Activated naive CD4-positive, alpha-beta T cell treated with anti-CD3 and anti-CD28 coated beads, Interleukin-2, amount 50 U/mL, for 72 hours (primary cell): ENCODE measurements at places on chromosomes 4 and X. TPM values are rescaled to one million over a fixed set of nuclear protein-coding genes. Genes with fewer than 3 reads are reported as not detected.

- no peak for DNase-seq
Observed at GRCh38 chrX:23332101-23332887, 2.4 kb upstream of the PTCHD1 start.

DNA sequence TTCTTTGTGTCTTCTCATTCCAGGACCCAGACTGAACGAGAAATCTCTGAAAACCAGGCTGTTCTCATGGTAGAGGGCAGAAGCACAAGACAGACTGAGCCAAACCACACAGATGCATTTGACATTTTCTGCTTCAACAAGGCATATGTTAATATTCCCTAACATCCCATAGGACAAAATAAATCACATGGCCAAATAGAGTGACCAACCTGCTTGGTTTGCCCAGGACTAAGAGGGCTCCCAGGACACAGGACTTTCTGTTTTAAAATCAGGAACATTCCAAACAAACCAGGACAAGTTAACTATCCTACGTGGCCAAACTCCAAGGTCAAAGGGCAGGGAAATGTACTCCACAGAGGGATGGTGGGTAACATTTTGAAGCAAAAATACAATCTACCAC is 11.7 kb downstream of the CTPS2 start:
- DNase-seq: no peak

GRCh38 chr4:56438766-56439165 is 2.7 kb downstream of the PAICS start:
- DNase-seq: no peak

DNA sequence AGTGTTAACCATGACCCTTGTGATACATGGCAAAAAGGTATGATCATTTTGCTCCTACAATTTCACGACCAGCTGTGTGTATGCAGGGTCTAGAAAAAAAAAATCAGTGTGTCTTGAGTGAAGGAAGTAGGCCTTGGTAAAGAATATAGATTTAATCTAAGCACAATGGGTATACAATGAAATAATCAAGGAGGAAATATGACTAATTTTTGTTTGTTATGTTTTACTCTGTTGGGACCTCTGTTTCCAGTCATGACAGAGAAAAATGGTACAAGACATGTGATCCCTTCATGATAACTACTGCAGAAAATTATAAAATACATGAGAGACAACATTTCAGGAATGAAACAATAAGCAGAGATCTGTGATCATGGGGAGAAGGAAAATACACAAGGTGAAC is 835.5 kb downstream of the PDHA2 start:
- no peak for DNase-seq

GRCh38 chr4:1232661-1233621 is 16.0 kb downstream of the CTBP1 start:
- no peak for DNase-seq

DNA sequence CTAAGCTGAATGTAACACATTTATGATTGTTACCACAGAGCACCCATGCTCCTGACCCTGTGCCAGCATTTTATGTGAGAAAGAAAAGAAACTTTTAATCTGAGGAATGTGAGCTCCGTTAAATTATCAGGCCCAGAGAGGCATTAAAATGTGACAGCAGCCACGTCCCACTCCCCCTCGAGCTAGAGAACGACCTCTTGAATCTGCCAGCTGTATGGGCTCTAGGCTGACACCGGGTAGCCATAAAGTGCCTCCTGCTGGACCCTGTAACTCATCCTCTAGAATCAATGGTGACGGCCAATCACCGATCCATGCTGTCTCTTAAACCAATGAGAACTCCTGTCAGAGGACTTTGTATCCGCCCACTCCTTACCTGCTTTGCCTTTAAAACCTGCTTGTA is 110.2 kb upstream of the ADRA2C start:
- DNase-seq: no peak

DNA sequence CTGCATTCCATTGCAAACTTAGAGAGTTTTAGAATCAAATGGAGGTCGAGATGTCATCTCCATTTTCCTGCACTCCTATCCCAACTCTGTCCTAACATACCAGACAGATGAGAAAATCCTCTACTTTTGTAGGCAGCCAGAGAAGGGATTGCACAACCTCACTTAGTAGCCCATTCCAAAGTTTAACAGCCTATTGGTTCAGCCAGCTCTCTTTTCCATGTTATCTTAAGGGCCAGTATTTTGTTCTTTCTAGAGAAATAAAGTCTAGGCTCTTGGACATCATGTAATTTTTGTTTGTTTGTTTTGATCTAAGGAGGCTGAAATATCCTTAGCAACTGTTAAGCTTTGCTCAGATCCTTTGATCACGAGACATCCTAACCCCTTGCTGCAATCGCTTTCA is 173.0 kb downstream of the COX18 start:
- DNase-seq: no peak

DNA sequence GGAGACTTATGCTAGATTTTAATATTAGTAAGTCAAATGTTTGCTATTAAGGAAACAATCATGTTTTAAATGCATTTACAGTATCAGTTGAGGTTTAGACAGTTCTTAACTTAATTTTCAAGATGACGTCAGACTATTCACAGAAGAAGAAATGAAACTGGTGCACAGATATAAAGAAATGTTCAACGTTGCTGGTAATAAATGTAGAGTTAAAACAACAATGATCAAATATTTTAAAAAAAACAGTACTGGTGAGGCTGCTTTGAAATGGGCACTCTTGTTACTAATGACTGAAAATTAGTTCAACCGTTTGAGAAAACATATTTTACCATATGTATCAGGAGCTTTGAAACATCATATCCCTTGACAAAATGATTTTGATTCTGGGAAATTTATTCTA is 44.2 kb downstream of the ABHD18 start:
- DNase-seq: no peak

DNA sequence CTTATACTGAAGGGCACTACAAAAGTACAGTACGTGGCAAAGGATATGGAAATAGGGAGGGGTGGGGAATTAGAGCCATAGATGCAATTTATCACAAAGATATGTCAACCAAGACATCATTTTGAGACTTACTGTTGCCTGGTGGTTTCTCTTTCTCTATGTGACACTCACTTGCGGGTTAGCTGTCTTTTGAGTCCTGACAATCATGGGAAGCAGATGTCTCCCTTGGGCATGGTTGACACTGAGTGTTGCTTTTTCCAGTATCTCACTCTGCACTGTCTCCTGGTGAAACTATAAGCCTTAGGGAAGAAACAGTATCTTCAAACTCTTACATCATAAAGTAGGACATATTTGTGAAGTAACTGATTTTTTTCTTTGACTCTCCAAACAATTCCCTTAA is 383.5 kb upstream of the LCORL start:
- DNase-seq: no peak

SSX1 gene
- not detected for total RNA-seq

USP17L5 gene
- not detected for total RNA-seq

TKTL1 gene
- 0.56 TPM for total RNA-seq

TXK gene
- total RNA-seq: 48.2 TPM

FOXP3 gene
- total RNA-seq: 5.4 TPM

ADD1 gene
- total RNA-seq: 239 TPM

KIAA1210 gene
- total RNA-seq: not detected
